NCI-H2081 treated with DMSO at 0.1 percent for 48 hours (cell line): ENCODE measurements at places on chromosomes 16 and 17.

GRCh38 chr16:1890708-1891050 is 18.7 kb upstream of the MEIOB start:
- no peak for DNase-seq

- no peak for DNase-seq
Observed at GRCh38 chr16:58306327-58306726, 11.5 kb upstream of the PRSS54 start.

DNA sequence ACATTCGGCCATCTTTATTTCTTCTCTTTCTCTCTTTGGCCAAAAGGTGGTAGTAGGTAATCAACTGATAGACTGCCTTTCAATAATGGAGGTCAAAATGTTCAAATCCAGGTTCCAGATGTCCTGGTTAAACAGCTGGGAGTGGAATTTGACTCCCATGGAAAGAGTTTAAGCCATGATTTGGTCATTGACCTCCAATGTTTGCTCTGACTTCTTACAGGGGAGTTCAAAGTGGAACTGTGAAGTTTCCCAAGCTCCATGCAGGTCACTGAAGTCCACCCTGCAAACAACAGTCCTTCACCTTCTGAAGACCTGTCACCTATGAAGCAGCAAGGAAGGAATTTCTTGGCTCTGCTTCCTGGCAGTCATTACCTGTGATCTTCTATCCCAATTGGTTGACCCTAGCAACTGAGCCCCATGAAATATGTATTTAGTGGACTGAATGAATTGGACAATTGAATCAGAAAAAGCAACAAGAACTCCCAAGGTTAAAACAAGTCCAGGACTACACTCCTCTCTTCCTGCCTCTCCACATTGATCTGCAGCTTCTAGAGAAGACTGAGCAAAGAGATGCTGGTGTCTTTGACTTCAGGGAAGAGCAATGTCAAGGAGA is 28.0 kb upstream of the SOX9 start:
- no peak for DNase-seq

DNA sequence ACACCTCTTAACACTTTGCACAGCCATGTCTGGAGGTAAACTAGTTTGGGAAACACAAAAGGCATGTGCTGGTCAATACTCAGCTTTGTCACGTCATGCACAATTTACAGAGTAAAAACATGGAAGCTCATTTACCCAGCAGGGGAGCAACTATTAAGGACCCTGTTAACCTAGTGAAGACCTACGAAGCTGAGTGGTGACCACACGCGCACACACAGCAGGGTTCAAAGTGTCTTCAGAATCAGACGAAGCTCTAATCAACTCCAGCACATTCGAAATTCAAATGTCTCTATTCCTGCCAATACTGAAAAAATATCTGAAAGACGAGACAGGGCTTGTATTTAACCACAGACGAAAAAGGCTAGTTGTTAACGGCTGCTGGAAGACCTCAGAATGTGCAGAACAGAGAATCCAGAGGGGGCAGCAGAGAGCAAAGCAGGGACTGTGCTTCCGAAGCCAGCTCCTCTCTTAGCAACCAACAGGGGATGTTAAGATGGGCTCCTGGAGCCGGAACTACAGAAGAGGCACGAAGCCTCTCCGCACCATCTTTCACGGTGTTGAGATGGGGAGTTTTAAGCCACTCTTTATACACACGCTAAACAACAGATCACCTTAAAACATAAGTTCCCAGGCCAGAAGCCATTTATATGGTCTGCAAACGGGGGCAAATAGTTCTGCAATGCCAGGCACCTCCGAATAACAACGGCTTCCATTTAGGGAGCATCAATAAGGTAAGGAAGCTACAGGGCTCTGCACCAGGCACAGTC is 45.7 kb downstream of the CMTM4 start:
- peak; percentile 39 for DNase-seq

- DNase-seq: no peak
Observed at GRCh38 chr16:57699899-57700298, 5.3 kb downstream of the DRC7 start.

DNA sequence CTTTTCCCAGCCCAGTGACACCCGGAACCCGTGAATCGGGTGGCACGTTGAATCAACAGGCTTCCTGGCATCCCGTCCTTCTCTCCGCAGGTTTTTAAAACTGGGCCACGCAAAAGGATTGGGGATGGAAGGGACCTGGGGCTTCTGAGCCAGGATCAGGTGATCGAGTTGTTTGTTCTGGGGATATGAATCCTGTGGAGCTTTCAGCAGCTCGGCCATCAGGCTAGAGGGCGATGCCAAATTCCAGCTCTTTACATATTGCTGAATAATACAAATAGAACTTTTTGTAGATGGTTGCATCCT is 473 bp downstream of the SUPT6H start:
- DNase-seq: no peak

- DNase-seq: no peak
Observed at GRCh38 chr16:12245088-12245920, 268.8 kb downstream of the SNX29 start.

GRCh38 chr17:70327723-70328122 is 158.4 kb downstream of the KCNJ2 start:
- no peak for DNase-seq

- DNase-seq: no peak
Observed at GRCh38 chr16:50539822-50540710, 8.1 kb upstream of the NKD1 start.

- no peak for DNase-seq
Observed at GRCh38 chr16:64440005-64440404, 681.9 kb downstream of the CDH11 start.

GRCh38 chr17:77733576-77734296 is 224.8 kb upstream of the TNRC6C start:
- DNase-seq: no peak

- DNase-seq: no peak
Observed at GRCh38 chr17:78233678-78234077, 2.2 kb downstream of the TMEM235 start.

DNA sequence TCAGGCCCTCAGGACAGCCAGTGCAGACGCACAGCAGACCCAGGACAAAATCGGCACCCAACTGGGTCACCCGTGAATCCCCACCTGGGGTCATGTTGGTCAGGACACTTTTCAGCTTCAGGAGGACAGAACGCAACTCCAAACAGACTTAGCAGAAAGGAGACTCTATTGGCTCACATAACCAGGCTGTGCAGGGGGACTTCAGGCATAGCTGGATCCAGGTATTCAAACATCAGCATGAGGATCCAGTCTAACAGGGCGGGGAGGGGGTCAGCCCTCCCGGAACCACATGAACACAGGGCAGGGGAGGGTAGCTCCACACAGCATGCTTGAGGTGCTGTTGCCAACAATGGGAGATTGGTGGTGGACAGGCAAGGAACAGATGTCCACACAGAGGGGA is 22.0 kb downstream of the ZNF469 start:
- no peak for DNase-seq

DNA sequence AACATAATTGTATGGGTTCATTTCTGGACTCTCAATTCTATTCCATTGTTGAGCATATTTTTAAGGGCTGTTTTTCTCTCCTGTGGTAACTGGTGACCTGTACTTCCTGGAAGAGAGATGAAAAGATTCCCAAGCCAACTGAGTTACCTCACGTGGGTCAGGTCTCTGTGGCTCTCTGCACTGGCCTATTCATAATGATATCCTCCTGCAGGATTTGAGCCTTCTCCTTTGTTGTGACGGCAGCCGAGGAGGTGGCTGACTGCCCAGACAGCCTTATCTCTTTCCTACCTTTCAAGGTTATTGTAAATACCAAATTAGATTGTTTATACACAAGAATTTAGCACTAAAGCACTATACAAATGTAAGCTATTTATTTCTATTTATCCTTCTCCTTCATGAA is 2.7 kb upstream of the ACE start:
- no peak for DNase-seq

DNA sequence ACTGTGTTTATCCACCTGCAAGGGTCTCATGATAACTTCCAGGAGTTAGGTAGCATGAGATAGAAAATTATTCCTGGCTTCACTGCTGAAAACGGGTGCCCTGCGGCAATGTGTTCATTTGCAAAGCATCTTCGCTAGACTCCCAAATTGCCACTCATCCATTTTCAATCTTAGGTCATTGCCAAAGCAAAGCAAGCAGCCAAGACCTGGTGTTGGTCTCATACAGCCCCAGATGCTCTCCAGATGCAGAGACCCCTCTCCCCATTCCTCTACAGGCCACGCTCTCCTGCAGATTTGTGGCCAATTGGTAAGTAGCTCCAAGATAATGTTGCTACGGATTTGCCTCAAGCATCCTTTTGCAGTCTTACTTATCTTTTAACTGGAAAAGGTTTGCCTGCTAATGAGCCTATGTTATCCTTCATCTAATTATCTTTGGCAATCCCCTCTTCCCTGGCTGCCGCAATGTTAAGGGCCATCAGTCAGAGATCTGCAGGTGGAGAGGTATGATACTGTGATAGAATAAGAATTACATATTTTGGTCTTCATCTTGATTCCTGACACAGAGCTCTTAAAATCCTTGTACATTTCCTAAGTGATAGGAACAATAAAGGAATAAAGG is 222.0 kb downstream of the SLC39A11 start:
- no peak for DNase-seq

DNA sequence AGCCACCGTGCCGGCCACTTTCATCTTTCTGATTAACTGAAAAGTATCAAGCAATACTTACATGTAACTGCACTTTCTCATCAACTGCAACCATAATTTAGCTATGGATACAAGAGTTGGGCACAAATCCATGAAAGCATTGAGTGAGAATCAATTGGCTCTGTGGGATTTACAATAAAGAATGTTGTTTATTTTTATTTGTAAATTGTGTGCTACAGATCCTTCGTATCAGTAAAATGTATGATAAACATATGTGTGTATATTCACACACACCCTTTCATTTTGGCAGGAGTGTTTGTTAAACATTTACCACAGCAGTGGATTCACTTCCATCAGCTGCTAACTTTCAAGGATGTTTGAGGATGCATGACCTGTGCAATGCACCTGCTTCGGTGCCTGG is 411.0 kb downstream of the WWOX start:
- no peak for DNase-seq
